ENCODE measurements at places on chromosomes 12 and 14.

DNA sequence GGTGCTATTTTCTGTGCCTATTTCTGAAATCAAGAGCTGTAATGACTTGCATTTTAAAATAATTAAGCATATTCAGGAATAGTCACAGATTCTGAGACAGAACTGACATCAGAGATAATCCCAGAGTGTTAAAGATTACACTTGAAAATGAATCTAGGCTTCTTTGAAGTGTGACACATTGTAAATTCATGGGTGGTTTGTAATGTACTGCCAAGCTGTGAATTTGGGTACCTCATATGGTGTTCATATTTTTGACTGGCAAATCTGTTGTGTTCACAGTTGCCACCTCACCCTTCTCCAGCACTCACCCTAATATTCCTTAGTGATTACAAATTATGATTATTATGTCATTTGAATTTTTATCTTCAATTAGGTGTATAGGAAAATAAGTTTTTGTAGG is 78.5 kb upstream of the CSRP2 start:
- no peak for DNase-seq

GRCh38 chr12:70823182-70823976 is 97.2 kb downstream of the PTPRR start:
- no peak for DNase-seq

DNA sequence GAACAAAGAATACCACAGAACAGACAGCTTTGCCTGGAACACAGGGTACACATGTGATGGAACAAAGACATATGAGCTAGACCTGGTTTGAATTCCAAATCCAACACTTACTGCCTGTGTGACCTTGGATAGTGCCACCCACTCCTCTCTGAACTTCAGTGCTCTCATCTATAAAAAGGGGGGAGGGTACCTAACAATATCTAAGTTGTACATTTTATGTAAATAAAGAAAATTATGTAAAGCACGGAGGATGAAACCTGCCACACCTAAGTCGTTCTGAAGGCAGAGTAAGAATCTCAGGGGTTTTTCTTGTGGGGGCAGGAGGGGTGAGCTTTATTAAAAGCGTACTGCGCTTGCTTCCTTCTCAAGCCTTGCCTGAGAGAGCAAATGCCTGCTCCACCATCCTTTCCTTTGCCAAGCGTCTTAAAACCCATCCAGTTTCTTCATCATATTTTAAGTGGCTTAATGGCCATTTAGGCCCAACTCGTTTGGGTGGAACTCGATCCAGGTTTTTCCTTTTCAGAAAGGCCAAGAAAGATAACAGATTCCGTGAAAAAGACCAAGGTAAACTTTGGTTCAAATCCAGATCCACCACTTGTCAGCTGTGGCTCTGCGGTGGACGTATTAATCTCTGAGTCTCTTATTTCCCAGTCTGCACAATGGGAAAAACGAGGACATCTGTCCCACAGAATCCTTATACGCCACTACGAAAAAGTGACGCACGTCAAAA is 946 bp downstream of the DDX24 start:
- no peak for DNase-seq

GRCh38 chr12:107369679-107370078 is 276.3 kb upstream of the CRY1 start:
- DNase-seq: no peak

- DNase-seq: no peak
Measured at GRCh38 chr12:63941879-63942278, 97.4 kb downstream of the SRGAP1 start.

GRCh38 chr12:130642856-130643255 is 73.2 kb downstream of the RIMBP2 start:
- DNase-seq: no peak

DNA sequence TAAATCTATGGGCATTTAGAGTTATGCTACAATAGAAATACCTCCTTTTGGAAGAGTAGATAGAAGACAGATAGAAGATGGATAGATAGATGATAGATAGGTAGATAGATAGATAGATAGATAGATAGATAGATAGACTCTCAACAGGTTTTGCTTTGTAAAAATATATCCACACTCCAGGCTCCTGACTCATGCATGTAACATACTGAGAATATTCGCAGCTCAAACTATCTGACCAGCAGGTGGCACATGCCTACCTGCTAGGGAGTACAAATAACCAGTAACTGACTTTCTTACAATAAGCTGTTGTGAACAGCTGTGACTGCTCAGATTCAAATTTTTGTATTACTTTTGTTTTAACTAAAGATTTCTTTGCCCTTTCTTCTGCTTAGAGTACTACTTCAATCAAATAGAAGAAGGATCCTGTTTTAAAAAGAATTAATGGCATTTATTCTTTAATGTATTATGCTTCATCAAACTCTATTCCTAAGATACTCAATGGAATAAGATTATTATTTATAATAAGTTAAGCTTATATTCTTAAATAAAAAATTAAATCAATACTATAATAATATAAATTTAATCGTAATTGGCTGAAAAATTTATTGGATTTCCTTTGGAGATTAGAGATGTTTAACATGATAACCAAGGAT is 15.8 kb upstream of the CPNE8 start:
- DNase-seq: no peak

GRCh38 chr12:126784328-126784921 is 1482.5 kb upstream of the TMEM132C start:
- no peak for DNase-seq

DNA sequence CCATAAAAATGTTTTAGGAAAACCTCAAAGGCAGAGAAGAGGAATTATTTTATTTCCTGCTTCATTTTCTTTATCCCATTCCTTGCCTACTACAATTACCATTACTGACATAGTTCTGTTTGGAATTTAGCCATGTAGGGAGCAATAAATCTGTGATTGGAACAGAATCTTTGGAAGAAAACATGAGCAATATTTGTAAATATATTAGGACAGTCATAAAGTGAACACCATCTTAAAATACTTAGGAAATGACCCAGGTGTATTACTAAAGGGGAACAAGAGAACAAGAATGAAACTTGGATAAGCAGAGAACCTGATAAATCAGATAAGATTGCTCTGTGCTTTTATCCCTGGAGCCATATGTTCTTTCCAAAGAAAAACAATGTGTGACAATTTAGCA is 1326.0 kb upstream of the FLRT2 start:
- DNase-seq: no peak

DNA sequence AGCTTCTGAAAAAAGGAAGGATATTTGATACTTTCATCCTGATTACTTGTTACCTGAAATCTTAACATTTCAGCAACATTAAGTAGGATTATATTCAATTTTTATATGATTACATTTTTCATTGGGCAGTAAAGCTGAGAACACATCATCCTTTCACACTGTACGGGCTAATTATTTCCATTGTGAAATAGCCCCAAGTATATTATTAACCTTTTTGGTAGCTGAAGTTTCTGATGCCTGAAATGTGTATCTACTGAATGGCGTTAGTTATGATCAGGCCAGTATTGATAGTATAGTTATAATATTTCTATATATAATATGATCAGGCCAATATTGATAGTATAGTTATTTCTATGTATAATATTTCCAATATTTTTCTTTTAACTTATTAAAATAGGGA is 10.1 kb downstream of the SPATS2 start:
- no peak for DNase-seq

- no peak for DNase-seq
Measured at GRCh38 chr14:55832974-55833373, 253.0 kb downstream of the KTN1 start.

GRCh38 chr14:64889352-64889751 is 9.6 kb upstream of the SPTB start:
- no peak for DNase-seq

DNA sequence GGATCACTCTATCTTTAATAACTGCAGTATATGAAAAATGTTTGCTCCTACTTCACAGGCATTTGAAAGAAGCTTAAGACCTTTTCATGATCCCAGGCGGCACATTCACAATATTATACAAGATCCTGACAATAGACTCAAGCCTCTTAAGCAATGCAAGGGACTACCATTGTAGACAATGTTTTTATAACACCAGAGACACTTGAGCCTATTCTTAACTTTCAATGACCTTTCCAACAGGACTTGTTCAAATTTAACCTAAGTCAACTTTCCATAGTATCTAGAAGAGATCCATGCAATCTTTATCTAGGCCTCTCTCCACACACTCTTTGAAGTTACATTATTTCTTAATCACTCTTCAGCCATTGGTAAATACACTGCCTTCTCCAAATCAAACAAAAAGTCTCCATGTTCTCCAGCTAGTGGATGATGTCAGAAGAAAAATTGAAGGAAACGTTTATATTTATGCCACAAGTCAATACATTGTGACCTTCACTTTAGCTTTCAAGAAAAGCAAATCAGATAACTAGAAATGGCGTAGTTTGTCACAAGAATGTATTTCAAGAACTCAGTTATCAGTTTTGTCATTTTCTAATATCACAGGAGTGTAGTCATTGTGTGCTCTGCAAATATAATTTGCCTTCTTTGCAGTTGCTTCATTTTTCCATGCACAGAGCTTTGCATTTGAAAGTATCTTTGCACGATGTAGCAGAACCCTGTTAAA is 41.2 kb downstream of the PHLDA1 start:
- no peak for DNase-seq

DNA sequence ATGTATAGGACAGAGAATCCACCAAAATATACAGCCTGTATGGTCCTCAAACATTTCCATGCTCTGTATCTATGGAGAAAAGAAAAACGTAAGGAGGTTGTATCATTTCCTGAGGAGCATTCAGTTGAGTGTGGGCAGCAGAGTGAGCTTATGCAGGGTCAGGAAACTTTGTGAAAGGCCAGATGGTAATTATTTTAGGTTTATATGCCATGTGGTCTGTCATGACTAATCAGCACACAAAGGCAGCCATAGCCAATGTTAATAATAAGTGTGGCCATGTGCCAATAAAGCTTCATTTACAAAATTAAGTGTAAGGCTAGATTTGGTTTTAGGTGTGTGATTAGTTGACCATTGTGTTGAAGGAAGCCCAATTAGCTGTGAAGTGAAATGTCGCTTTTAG is 33.2 kb upstream of the A2M start:
- no peak for DNase-seq

GRCh38 chr12:40325349-40325960 is 100.7 kb downstream of the LRRK2 start:
- DNase-seq: no peak

GRCh38 chr12:27344246-27344645 is 11.6 kb downstream of the BMAL2 start:
- DNase-seq: no peak

GRCh38 chr14:54676812-54677708 is 110.1 kb downstream of the SAMD4A start:
- DNase-seq: peak; percentile 25

DNA sequence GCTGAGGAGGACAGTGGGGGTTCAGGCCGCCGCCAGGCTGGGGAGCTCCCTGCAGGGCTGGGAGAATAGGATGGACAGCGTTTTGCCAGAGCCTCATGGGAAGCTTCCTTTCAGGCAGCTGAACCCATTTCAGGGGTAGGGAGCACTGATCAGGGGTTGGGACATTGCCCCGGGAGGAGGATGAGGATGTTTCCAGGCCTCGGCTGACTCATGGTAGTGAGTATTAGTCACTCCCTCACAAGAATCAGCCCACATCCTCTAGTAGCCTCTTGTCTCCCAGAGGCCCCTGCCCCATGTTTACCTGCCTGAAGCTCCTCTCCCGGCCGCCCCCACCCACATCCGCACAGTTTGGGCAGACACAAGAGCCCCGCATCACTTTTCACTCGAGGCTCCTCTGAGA is 89.8 kb downstream of the ZFP36L1 start:
- no peak for DNase-seq

- DNase-seq: no peak
Measured at GRCh38 chr14:102893452-102893851, 29.0 kb upstream of the AMN start.

DNA sequence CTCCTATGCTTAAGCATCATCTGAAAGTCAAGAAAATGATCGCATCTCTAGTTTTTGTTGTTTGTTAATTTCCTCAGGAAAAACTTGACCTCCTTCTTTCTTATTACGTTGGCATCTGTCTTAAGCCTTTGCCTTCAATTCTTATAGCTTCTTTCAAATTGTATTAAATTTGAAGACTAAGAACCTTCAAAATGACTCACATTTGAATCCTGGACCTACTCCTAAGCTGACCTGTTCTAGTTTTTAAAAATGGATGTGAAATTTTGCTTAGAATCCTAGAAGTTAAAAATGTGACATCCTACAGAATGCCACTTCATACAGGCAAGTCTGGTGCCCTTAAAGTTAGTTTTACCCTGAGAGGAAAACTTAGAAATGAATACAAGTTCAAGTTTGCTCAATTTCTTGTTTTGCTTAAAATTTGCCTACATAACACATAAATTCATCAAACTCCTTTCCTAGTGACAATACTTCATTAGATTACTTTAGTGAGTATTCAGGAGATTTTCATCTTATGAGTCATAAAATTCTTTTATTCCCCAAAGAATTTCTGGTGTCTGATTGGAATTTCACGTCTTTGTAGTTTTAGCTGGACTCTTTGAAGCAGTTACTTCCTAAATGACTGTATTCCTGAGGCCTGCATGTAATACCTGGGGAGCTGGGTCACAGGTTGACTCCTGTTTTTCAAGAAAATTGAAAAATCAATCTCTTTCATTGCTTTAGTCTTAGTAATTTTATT is 152.3 kb downstream of the MSRB3 start:
- DNase-seq: no peak

DNA sequence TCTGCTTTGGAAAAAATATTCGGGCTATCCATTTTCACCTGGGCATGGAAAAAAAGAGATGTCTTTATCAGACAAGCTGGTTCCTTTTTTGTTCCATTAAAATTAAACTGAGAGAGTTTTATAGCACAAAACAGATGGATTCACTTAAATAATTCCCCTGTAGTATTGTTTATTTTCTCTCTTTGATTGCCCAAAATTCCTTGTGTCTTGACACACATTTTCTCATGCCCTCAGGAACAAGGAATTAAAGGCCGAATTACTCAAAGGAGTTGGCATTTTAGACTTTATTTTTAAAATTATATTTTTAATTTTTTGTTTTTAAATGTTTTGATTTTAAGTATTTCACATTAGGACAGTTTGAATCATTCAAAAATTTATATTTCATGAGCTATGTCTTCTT is 69.6 kb upstream of the SLCO1C1 start:
- DNase-seq: no peak

DNA sequence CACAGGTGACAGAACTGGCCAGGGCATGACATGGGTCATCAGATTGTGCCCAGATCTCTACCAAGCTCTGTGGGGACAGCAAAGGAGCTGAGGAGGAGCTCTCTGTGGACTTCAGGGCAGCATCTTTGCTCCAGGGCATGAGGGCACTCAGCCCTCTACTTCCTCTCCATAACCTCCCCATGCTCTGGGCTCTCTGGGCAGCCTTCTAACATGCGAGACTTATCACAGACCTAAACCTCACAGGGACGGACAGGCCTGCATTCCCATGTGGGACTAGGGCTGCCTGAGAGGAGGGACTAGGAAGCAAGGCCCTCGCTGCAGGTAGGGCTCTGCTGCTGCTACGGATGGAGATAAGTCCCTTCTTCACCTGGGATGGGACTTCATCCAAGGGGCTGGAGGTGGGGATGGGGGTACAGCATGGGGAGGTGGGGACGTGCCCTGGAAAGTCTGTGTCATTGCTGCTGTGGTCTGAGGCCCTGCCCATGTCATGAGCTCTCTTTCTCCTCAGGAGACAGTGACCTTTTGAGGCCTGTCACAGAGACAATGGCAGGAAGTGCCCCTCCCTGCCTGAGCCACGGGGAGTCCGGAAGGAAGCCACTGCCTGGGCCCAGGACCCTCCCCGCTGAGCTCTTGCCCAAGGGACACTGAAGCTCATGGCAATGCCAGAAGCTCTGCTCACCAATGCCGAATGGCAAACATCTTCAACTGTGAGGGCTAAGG is 44.1 kb downstream of the PITPNM2 start:
- DNase-seq: no peak

Measured in head of caudate nucleus (tissue), 42 donors.